ENCODE measurements at places on chromosomes 2 and 18.

DNA sequence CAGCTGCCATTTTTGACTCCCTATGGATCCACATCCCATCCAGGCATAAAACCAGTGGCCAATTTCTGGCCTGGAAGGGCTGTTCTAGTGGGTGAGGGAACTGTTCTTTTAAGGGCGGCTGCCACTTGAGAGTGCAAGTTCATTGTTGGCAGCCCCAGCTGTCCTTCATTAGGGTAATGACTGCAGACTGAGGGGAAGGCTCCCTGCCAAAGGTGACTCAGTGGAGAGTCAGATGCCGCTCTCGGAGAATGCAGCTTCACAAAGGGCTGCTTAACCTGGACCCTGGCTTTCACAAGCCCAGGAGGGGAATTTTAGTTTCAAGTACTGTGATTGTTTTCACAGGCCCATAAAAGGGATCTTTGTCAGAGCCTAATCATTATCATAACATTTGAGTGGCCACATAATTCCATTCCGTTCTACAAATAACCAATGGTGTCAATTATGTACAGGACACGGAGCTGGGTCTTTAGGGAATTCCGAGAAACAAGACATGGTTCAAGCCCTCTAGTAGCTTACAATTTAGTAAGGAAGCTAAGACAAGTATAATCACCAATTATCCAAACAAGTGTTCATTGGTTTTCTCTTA, 235.7 kb downstream of the CDCA7 start:
- DNase-seq, result no peak

DNA sequence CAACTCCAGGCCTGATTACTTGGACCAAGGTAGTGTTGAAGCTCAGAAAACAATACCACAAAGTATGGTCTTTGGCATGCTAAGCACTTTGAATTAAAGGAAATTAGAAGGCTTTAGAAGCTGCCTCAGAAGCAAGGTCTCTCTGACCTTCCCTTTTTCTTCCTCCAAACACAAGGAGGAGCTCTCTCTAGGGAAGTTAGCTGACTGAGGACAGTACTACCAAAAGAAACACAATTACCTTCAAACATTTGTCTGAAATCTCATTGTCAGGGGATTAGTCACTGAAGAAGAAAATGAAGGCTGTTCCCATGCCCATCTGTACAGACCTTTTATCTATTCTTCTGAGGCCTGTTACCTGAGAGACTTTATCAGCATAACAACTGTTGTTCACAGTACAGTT, 279.3 kb downstream of the CDH20 start:
- DNase-seq, result no peak

DNA sequence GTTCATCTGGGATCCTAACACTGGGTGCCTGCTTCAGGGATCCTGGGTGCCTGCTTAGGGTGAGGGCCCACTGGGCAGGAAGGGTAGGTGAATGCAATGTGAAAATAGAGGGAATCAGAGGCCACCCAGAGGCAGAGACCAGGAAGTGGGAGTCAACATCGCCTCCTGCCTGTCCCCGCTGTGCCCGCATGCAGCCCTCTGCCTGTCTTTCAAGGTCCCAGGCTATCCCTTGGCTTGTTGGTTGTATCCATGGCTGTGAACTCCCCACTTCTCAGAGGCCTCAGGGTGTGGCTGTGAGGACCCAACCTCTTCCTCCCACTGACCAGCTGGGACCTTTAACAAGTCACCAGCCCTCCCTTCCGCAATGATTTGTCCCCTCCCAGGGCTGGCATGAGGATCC, 26.5 kb downstream of the PSD4 start:
- no peak for DNase-seq

DNA sequence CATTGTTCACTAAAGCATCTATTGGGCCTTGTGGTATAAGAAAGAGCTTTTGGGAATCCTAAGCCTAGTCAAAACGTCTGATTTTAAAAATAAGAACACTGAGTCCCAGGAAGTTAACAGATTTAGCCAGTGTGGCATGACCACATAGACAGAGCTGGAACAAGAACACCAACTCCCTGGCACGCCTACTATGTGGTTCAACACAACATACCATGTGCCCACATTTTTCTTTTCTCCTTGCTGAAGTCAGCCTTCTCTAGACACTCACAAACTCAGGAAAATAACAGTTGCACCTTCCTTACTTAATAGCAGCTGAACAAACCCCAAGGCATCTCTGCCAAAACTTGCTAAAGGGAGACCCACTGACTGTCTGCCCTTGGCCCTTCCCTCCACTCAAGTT, 124.8 kb downstream of the C1D start:
- no peak for DNase-seq

All from endothelial cell (in vitro differentiated cells).